ENCODE measurements at places on chromosomes 1 and 21.

DNA sequence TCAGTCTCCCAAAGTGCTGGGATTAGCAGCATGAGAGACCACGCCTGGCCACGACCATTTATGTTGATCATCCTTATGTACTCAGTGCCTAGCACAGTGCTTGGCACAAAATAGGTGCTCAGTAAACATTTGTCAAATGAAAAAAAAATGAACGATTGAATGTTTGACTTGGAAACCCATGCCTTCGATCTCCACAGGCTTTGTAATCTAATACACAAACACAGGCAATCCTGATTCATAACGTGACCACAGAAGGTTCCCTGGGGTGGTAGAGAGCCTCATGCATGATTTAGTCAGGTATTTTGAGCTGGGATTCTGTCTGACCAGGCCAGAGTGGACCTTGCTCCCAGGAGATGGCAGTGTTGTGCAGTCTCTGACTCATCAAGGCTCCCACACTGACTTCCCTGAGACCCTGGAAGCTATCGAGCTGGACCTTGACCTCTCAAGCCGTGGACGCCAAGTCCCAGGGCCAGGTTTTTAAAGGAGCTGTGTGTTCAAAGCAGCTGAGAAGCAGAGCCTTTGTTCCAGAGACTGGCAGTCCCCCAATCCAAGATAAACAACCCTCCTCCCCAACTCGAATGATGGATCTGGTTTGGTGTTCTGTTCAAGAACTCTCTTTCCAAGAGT lies 81.1 kb downstream of the PGM1 start:
- peak; percentile 93 for DNase-seq

GRCh38 chr1:151277249-151277648 lies 4.8 kb upstream of the ZNF687 start:
- DNase-seq: no peak

DNA sequence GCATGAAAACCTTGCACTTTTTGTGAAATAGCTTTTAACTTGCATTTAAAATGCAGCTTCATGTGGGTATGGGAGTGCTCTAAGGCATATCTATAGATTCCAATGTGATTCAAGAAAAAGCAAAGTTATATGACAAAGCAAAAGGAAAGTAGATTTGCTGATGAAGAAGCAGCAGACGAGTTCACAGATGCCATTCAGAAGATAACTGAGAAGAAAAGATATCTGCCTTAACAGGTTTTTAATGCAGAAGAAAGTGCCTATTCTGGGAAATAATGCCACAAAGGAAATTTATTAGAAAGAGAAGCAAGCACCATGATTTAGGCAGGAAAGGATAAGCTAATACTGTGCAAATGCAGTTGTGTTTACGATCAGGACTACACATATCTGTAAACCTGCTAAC lies 68.1 kb downstream of the PHTF1 start:
- no peak for DNase-seq

GRCh38 chr1:209877087-209877764 lies 49.5 kb downstream of the UTP25 start:
- DNase-seq: no peak

- DNase-seq: no peak
Measured at GRCh38 chr1:227521782-227522181, 41.6 kb upstream of the ZNF678 start.

DNA sequence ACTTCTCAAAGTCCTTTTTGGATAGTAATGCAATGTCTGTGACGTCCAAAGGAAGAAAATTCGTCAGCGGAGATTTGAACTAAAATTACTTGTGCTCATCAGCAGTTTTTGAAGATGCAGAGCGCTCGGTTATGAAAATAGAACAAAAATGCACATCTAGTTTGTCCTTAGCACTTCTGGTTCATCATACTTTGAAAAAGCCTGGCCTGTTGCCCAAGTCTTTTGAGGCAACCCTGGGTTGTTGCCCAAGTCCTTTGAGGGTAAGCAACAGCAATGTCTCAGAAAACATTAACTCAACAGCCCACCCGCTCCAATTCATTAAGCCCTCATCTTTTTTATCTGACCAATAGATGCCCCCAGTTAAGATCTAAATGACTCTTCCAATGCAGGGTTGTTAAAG lies 91.9 kb downstream of the HUNK start:
- no peak for DNase-seq

DNA sequence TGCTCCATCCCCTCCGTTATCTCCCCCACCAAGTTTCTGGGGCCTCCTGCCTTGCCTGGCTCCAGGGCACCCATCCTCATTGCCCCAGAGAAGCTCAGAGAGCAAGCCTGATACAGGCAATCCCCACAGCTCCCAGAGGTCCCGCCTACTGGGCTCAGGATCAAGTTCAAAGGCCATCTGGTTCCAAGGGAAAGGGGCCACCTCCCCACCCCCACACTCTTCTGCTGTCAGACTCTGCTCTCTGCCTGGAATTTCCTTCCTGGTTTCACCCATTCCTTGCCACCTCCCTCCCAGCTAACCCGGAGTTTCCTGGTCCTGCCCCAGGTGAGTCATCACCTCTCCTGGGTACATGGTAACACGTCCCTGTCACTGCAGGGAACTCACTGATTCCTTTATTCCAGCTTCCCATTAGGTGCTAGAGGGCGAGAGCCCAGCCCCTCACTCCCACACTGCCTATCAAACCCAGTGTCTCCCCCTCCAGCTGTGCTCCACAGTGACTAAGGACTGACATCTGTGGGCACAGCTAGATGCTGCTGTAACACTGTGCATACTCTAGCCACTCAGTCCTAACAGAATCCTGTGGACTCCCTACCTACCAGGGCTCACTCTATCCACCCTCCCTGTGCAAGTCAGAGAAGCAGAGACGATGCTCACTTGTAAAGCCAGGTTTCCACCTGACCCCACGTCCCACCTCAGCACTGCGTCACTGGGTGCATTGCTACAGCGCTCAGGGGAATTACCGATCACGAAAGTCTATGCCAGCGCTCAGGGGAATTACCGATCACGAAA lies 21.8 kb downstream of the RSPH1 start:
- DNase-seq: peak; percentile 65

DNA sequence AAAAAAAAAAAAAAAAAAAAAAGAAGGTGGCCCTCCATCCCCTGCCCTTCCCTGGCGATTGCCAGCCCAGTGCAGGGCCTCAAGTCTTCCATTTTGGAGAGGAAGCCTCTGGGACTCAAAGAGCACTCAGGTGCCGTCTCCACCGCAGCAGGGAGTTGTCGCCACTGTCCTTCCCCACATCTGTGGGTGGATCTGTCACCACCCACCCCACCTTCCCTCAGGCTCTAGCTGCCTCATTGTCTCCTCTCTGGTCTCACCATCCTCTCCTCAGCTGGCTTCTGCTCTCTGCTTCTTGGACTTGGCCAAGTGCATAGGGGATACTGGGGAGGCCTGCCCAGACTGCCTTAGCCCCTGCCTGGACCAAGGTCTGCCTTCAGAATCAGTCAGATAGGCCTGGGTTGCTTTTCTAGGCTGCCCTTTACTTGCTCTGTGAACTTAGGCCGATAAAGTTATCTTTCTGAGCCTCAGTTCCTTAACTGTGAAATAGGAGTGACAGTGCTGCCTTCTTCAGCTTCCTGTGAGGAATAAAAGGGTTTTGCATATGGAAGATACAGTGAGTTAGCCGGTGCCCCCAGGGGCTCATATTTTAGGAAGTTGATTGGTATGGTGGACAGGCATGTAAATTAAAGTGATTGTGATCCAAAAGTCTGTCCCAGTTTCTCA lies 15.8 kb downstream of the RCC1 start:
- DNase-seq: no peak

- DNase-seq: no peak
Measured at GRCh38 chr1:187878883-187879282, 1050.1 kb downstream of the PLA2G4A start.

GRCh38 chr1:243786531-243786930 lies 63.5 kb downstream of the AKT3 start:
- no peak for DNase-seq

DNA sequence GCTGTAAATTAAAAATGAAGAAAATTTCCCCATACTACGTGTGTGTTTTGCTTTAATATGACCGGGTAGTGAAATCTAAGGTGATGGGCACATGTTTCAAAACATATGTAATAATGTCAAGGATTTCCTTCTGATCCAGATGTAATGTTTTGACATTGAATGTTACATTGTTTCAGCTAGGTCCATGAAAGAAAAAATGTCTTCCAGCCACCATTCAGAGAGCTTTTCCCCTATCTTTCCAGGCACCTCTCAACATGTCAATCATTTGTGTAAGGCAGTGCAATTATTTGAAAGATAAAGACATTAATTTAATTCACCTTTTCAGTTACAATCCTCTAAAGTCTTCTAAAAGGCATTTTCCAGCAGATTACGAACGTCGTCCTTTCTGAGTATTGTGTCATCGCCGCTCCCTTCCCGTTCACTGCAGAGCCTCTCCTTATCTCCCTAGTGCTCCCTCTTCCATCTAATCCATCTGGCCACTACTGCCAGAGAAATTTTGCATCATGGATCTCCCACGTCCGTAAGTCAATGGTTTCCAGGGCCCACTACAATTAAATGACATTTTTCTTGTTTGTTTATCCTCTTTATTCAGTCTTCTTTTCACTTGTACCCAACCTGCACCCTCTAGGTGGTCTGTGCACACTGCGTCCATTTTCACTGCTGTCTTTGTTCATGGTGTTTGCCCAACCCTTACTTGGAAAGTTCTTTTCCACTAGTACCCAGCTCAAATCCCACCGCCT lies 1.3 kb upstream of the VAMP3 start:
- no peak for DNase-seq

DNA sequence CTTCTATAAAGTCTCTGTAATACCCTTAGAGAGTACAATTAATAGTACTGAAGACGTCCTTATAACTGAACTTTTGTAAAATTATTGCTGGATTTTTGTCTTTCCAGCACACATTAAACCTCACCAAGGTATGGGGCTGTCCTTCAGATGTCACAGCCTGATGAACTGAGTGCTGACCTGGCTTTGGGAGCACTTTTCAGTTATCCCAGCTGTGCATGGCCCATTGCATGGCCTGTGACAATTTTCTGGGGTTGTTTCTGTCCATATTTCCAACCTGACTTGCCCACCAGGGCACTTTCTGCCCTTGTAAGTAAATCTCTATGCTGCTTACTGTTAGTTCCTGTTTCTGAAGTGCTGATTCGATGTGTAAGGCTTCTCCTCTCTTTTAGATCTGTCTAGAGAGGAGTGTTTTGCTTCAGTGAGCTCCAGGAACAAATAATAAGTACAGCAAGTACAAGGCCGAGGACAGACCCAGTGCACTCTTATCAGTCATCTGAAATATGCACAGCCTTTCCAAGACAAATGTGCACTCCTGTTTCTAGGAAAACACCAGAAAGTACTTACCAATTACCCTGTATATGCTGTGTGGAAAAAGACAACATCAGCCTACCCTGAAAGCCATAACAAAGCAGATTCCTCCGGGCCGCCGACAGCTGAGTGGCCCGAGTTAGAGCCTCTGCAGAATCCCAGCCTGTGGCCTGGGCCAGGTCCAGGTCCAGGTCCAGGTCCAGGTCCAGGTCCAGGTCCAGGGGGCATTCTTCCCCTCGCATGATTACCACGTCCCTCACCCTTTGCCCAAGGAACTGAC lies 121.7 kb downstream of the DHRS3 start:
- no peak for DNase-seq

DNA sequence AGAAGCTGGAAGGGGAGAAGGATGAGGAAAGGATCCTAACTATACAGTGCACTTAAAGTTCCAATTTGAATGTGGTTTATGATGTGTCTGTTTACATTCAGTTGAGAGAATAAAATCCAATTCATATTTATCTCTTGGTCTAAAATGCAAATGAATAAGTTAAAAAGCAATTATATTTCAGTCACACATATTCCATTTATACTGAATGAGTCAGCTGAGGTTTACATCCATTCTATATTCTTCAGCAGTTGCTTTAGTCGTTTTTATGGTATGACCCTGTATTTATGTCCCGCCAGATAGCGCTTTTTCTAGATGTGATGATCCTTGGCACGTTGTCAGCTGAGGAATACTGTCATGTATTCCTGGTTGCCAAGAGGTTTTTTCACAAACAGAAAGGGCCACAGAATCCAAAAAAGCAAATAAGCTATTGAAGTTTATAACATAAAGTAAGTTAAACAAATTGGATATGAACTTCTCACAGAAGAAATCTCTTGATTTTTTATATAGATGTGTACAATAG lies 866.2 kb downstream of the NCAM2 start:
- DNase-seq: peak; percentile 9

DNA sequence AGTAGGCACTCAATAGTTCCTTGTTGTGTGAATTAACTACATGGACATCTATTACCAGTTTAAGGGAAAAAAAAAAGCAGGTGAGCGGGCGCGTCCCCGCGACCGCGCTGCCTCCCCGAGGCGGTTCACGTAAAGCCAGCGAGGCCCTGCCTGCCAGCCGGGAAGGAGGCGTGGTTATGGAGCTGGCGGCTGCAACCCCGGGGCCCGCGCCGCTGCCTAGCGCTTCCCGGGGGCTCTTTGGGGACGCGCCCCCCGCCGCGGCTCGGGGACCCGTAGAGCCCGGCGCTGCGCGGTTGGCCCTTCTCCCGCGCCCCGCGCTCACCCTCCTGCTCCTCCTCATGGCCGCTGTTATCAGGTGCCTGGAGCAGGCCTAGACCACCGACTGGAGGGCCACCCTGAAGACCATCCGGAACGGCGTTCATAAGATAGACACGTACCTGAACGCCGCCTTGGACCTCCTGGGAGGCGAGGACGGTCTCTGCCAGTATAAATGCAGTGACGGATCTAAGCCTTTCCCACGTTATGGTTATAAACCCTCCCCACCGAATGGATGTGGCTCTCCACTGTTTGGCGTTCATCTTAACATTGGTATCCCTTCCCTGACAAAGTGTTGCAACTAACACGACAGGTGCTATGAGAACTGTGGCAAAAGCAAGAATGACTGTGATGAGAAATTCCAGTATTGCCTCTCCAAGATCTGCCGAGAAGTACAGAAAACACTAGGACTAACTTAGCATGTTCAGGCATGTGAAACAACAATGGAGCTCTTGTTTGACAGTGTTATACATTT lies 2.6 kb upstream of the CC2D1B start:
- DNase-seq: peak; percentile 54

DNA sequence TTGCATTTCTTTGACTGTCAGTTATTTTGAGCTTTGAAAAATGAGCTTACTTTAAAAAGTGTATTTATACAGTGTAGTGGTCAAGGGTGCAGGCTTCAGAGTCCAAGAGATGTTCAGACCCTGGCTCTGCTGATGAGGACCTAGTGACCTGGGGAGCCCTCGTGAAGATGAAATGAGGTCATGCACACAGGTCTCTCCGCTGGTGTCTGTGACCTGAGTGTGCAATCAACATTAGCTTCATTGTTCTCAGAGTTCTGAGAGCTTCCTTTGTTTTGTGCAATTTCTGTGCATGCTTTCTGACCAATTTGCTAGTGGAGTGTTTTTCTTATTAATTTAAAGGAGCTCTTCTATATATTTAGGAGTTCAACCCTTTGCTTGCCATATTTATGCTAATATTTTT lies 71.3 kb downstream of the RIPK4 start:
- no peak for DNase-seq

GRCh38 chr1:65141394-65141793 lies 6.6 kb upstream of the AK4 start:
- peak; percentile 5 for DNase-seq

GRCh38 chr1:55894521-55894920 lies 679.4 kb upstream of the USP24 start:
- no peak for DNase-seq

- DNase-seq: peak; percentile 39
Measured at GRCh38 chr1:209643285-209644020, 8.8 kb downstream of the LAMB3 start.

Data from MG63 (cell line).